ENCODE measurements at places on chromosomes 5 and 9.

- peak; percentile 8 for DNase-seq
Measured at GRCh38 chr5:91401175-91401574, 18.1 kb upstream of the ARRDC3 start.

- DNase-seq = peak; percentile 66
Measured at GRCh38 chr9:78118742-78119473, 87.3 kb upstream of the GNAQ start.

GRCh38 chr9:5478206-5478605 lies 27.9 kb downstream of the CD274 start:
- DNase-seq = no peak

GRCh38 chr5:135821802-135822201 lies 12.7 kb upstream of the SLC25A48 start:
- no peak for DNase-seq

DNA sequence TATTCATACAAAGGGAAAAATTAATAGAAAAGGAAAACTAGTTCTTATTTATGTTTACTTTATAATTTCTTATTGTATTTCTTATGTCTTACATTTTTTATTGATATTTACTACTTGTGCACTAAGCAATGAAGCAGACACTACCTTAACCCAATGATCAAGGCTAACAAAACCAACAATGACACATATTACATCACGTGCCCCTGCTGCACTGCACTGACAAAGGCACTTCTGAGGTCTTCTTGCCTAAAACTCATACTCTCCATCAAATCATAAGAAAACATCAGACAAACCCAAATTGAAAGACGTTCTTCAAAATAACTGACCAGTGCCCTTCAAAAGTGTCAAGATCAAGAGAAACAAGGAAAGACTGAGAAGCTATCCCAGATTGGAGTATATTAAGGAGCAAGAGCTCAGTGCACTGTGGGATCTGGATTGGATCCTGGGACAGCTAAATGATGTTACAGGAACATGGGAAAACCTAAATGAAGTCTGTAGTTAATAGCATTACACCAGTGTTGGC lies 230.9 kb downstream of the AUH start:
- no peak for DNase-seq

- DNase-seq = no peak
Measured at GRCh38 chr5:108729242-108729615, 18.5 kb upstream of the FER start.

DNA sequence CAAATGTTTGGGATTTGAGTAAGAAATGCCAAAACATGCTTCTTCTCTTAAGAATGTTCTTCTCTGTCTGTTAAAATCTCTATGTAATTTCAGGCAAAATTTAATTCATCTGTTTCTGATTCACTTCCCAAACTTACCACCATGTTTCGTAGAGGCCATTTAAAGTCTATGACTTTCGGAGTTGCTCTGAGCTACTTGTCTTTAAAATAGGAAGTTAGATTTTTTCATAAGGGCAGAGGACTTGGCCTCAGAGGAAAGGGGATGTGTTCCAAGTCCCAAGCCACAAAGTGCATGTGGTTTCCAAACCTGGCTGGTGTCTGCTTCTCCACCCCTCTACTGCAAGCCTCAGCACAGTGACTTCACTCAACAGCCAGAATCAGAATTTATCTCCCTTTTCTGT lies 111.3 kb upstream of the ADRA1B start:
- DNase-seq = peak; percentile 62

DNA sequence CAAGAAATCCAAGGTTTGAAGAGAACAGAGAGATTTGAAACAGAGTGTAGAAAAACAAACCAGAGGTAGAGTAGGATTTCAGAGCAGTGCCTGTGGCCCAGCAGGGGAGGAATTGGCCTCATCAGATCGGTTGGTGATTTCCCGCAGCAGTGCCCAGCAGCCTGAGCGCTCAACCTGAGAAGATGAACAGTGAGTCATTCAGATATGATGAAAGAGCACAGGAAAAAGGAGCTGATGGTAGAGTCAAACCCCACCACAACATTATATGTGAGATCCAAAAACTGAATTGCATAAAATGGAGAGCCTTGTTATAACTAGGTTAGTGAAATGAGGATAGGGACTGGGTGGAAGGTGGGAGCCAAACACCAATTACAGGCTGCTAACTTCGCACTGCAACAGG lies 248.9 kb downstream of the PIK3R1 start:
- DNase-seq = no peak

DNA sequence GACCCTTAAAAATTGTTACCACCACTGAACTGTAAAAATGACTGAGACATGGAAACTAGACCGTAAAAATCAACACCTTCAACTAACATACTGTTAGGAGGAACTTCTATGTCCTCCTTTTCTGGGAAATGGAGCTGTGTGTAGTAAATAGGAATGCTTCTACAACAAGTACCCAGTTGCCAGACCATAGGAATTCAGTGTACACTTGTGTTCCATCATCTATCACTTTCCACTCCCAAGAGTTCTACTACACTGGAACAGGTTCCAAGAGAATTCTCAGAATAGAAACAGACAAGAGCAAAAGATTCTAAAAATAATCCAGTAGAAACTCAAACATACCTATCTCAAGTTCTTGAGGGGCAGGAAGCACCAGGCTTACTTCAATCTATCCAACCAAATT lies 23.6 kb downstream of the UBAP2 start:
- peak; percentile 66 for DNase-seq

DNA sequence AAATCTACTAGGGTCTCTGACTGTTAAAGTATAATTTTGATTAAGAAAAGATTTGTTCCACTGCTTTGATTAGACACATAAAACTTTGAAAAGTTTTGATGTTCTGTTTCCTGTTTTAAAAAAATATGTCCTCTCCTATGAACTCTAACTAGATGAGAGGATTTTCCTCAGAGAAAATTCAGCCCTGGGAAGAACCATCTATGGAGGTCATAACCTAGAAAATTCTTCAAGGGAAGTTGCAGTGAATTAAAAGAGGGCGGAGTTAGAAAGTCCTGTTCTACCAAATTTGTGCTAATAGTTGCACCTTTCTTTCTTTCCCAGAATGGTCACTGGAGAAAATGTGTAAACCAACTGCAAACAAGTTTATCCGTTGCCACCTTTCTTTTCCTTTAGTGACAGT lies 27.7 kb downstream of the PIK3R1 start:
- DNase-seq = no peak

GRCh38 chr9:16013366-16013765 lies 460.5 kb downstream of the CCDC171 start:
- DNase-seq = no peak

- DNase-seq = peak; percentile 54
Measured at GRCh38 chr9:107650321-107650720, 160.8 kb upstream of the KLF4 start.

- DNase-seq = no peak
Measured at GRCh38 chr5:136113606-136114005, 19.0 kb upstream of the SMAD5 start.

- peak; percentile 78 for DNase-seq
Measured at GRCh38 chr9:94668928-94669729, 29.8 kb upstream of the FBP1 start.

- DNase-seq = no peak
Measured at GRCh38 chr9:122226142-122226757, 2.5 kb downstream of the LHX6 start.

- no peak for DNase-seq
Measured at GRCh38 chr5:54440456-54440893, 15.0 kb upstream of the HSPB3 start.

All from fibroblast of the aortic adventitia (primary cell).